ENCODE measurements at places on chromosomes 7 and 10.
A peak's percentile ranks its signal among the peaks of the same experiment; 100 is the strongest.

GRCh38 chr7:154620141-154620755, 382.7 kb downstream of the PAXIP1 start:
- no peak for DNase-seq

DNA sequence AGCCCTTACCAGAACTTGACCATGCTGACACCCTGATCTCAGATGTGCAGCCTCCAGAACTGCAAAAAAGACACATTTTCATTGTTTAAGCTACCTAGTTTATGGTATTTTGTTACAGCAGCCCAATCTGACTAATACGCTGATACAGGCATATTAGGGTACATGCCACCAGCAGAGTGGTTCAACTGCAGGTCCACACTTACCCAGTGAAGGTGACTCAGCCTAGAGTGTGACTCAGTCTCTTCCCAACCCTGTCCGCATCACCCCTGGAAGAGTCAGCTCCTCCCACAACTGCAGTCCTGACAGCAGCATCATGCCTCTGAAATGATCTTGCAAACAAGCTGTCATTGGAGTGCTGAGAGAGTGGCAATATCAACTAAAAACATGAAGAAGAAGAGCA, 30.8 kb upstream of the GOT1 start:
- DNase-seq: no peak

DNA sequence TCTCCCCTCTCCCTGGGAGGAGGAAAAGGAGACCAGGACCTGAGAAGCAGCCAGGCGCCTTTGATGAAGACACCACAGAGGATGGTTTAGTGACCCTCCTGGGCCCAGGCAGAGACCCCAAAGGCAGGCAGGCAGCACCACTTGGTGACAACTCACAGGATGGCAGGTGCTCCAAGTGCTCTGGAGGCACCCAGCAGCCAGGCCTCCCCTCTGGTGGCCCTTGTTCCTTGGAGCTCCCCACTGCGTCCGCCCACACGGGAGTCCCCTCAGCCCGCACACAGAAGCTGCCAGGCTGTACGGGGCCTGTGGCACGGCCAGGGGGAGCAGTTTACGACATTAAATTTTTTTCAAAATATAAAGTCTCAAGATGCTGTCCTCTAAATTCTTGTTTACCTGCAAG, 607.1 kb upstream of the FOXK1 start:
- no peak for DNase-seq

DNA sequence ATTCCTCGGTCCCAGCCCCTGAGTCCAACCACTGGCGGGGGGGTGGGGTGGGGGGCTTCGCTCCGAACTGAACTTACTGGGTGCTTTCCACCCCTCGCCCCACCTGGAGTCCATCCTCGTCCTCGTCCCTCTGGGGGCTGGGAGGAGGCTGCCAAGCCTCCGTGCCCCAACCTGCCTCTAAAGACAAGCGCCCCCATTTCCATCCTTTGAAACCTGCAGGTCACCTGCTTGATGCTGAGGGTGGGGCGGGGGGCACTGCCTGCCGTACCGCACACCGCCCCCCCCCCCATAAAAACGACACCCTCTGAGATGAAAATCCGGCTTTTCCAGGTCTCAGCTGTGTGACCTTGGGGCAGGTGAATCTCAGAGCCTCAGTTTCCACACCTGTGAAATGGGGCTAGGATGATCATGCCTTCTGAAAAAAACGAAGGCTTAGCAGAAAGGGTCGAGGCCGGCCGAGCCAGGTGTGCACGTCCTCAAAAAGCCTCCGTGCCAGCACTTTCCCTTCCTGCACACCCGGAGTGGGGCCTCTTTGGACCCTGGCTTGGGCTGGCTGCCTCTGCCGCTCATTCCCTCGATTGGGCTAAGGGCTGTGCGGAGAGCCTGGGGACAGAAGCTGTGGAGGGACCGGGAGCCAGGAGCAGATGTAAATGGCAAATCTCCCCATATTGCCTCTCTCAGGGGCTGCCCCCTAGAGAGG, 967 bp downstream of the ELFN1 start:
- DNase-seq: no peak

- DNase-seq: no peak
Measured at GRCh38 chr10:56181607-56182006, 179.5 kb downstream of the ZWINT start.

DNA sequence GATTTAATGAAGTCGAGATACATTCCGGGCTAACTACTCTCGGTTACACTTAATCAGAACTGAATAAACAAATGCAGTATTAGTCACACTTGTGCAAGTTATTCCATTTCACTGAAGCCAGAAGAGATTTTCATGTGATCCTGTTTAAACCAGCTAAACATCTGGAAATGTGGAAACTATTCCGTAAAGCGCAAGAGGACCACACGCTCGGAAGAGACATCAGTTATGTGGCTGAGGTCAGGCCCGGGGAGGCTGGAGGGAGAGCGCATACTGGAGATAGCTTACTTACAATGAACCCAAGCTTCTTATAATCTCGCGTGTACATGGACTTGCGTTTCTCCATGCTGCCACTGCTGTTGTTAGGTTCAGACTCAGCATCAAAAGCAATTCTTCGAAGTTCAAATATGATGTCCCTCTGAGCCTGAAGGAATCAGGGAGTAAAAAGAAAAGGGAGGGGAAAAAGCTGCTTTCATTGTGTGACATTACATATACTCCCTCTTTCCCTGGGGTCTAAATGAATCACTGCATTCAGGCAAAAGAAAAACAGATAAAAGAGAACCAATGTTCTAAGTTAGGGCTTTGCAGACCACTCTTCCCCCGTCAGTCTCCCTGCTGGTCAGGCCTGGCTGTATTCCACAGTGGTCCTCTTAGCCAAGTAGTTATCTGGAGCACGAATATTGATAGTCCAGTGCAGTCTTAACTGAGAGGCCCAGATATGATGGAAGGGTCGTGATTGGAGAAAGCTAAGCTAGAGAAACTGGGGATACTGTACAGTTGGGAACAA, 237.4 kb downstream of the ELMO1 start:
- no peak for DNase-seq

- no peak for DNase-seq
Measured at GRCh38 chr7:26048663-26049062, 103.3 kb upstream of the NFE2L3 start.

DNA sequence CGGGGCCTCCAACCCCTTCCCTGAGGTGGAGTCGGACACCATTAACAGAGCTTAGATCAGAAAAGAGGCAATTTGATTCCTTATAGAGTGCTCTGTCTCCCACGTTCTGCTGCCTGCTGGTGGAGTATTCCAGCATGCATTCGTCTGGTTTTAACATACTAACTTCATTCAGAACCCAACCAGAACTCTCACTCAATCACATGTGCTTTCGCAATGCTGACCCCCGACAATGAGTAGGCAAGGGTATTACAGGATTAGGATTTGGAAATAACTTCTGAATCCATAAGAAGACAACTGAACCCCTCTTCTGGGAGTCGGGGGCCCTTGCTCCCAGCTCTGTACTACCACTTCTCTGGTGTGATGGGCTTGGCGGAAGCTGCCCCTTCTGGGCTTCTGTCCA, 55.7 kb upstream of the HABP2 start:
- no peak for DNase-seq

- DNase-seq: no peak
Measured at GRCh38 chr10:131841661-131842139, 59.1 kb upstream of the PPP2R2D start.

DNA sequence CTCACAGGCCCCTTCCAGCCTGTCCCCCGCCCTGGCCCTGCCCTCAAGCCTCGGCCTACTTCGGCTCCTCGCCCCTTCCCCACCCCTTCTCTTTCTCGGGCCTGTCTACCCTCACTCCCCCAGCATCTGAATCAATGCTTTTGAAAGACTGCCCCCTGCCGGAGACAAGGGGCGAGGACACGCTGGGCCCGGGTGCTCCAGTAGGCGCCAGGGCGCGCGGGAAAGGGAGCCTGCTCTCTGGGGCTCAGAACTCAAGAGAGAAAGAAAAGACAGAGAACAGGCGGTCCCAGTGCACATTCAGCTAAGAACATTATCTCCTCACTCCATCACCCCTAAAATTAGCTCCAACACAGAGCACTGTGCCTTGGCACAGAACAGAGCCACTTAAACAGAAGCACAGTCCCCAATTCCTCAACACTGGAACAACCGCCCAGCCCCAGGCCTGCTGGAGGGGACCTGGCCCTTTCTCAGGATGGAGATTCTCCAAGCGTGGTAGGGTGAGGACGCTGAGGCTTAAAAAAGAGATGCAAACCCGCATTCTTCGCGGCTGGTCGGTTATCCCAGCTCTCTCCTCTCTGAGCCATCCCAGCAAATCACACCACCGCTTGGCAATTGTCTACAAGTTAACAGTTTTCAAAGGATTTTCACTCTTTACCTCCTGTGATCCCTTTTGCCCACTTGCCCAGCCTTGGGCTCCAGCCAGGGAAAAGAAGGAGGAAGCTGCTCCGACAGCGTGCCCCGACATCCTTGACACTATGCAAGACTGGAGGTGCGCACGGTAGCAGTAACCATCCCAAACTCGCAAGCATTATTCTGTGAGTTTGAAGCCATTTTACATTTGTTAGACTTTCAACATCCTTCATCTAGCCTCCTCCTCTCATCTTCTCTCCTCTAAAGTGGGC, 2.1 kb downstream of the GIGYF1 start:
- peak; percentile 71 for DNase-seq

DNA sequence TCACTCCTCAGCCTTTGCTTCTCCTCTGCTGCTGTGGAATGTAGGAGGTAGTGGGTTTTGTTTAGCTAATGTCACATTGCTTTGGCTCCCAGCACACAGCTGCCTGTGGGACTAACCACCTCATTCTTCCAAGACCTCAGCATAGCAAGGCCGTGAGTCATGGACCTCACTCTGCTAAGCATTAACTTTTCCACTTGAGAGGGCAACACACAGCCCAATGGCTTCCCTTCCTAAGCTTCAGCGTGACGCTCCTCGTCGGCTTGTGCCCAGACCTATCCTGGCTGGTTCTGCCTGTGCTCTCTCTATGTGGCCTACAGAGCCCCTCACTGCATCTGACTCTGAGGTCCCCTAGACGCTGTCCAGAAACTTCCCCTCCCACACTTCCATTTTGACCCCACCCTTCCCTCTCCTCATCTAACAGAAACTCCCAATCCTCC, 23.3 kb downstream of the MYOF start:
- DNase-seq: no peak

- no peak for DNase-seq
Measured at GRCh38 chr7:4655311-4655710, 26.8 kb upstream of the FOXK1 start.

DNA sequence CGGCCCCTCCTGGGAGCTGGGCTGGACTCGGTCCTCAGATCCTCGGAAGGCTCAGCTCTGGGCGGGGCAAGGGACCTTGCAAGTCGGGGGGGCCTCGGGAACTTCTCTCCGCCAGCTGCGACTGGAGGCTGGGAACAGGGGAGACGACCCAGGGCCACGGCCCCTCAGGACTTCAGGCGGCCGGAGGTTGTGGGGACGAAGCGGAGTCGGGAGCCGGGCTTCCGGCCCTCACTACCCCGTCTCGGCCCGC, 2.6 kb downstream of the ADIRF start:
- DNase-seq: no peak

DNA sequence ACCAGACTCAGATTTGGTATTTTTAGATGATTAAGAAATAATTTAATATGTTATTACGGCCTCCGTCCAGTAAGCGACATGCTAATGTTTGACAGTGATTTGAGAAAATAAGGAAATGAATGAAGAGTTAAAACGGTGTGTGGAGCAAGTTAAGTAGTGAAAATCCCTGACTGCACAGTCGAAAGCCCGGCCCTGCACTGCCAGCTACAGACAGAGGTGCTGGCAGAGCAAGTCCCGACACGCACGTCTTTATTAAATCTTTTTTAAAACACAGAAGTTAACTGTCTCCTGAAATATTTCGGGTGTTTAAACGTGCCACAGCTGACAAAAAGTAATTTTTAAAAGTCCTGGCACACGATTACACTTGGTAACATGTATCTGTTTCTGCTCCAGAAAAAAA, 293.4 kb upstream of the RNF32 start:
- no peak for DNase-seq

DNA sequence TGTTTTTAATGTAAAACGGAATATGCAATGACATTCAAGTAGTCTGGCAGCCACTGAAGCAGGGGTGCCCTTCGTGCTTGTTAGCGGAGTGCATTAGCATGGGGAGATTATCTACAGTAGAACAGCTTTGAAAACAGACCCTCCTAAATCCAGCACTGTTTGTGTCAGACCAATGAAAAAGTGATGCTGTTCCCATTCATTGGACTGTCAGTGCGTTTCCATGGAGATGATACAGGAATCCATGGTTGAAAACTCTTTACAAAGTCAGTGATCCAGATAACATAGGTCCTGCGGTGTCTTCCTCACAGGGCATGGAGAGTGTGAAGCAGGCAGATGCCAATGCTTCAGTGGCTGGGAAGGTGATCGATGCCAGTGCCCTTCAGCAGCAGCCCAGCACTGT, 73.6 kb downstream of the ITGB8 start:
- DNase-seq: no peak

DNA sequence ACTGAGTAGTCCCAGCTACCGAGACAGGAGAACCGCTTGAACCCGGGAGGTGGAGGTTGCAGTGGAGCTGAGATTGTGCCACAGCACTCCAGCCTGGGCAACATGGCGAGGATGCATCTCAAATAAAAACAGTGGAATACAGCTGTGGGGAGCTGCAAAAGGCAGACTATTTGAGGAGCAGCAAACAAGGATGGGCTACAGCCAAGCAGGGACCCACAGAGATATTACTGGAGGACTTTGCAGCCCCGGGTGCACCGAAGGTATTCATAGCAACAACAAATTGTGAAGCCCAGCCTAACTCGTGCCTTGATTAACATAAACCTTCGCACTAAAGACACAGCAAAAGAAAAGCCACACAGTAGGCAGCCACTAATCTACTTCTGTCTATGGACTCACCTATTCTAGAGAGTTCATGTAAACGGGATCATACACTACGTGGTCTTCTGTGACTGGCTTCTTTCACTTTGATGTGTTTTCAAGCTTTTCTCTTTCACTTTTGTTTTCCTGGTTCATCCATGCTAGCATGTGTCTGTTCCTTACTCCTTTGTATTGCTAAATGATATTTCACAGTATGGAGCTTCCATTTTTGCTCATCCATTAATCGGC, 34.0 kb downstream of the PODXL start:
- no peak for DNase-seq

DNA sequence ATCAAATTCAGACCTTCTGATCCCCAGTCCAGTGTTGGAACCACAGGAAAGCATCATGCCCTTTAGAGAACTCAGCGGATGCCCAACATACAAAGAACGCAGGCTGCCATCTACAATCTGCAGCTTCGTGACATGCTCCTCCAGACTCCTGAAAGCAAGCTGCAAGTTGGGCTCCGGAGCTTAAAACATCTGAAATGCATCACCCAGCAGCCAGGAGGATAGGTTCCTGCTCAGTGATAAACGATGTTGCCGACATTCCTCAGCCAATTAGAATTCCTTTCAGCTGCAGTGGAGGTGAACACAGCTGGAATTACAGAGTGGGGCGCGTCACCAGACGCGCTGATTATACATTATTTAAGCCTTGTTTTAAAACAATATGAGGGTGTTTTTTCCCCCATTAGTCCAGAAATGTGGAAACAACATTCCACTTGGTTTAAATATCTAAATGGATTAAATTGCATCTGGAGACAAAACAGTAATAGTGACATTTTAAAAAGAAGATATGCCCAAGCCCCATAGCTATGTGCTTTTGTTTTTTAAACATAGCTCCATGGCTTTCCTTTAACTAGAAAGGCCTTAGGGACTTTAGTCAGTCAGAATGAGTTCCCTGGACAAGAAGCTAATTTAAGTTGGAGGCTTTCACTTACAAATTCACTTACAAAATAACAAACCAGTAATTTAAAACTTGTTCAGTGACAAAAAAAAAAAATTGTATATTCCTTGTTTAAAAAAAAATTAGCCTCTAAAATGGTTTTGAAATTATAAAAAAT, 6.3 kb downstream of the SMURF1 start:
- DNase-seq: no peak
